ENCODE measurements at places on chromosomes 11 and 22.

DNA sequence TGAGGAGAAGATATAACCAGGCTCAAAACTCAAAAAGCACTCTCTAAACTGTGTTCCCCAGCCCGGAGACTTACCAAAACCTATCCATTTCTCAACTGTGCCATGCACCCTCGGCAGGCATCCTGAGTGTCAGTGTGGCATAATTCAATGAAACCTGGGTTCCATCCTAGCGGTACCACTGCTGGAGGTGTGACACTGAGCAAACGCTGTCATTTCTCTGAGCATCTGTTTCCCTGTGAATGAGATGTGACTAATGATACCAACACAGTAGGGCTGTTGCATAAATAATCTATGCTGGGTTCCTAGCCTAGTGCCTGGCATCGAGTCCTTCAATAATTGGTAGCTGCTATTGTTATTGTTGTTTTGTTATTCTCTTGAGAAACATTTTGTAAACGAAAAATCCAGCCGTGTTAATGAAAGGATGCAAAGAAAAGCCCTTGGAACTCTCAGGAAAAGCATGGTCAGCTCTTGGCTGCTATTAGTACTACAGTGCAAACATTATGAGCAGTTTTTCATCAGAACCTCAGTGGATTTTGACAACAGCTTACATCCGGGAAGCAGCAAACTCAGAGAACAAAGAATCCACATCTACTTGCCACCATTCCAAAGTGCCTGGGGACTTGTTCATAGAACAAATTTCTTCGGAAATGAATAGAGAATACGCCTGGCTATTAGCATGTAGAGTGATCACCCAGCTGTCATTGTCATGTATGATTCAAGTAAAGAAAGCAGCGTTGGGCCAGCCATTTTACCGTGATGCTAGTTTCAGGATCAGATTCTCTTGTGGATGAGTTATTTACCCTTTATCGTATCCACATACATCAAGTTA lies 53.7 kb downstream of the TECTA start:
- no peak for DNase-seq

- no peak for DNase-seq
Observed at GRCh38 chr11:29449281-29450074, 567.4 kb downstream of the KCNA4 start.

DNA sequence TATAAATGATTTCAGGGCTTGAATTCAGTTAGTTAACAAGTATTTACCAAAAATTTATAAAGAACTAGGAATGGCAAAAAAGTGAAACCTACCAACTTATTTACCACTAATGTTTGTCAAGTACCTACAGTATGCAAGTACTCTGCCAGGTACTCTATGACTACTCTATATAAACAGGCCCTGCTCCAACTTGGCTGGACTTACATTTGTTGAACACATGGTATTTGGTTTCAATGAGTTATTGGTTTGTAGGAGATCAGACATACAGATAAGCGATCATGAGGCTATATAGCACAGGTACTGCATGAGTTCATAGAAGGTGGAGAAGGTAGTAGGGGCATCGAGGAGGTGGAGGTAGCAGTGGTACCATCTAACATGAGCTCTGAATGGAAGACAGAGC lies 159.9 kb upstream of the PDGFD start:
- no peak for DNase-seq

DNA sequence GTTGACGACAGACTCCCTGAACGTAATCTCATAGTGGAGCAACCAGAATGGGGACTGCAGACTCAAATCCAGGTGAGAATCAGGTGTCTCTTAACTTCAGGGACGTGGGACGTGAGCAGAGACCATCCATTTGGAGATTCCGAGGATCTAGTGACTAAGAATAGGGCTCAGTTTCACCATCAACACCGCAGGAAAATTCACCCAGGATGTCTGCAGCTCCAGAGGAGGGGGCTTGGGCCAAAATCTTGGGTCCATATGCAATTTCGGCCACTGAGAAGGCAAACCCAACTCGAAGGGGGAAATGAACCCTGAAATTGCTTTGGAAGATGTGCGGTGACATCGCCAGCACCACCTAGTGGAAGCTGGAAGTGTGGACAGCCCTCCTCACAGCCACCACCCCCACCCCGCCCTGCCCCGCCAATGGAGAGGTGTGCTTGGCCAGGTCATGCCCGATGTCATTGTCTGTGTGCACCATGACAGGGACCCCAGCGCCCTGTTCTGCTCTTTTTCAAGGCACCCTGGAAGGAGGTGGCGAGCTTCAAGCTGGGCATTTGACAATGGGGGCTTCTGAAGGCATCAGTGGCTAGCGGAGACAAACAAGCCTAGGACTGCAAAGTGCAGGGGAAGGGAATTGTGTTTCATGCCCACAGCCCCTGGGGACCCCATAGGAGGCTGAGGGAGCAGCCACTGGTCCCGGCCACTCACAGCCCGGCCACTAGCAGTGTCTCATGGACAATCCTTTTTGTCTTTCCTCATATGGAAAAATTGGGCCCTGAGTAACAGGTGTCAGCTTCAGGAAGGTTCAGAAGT lies 24.8 kb downstream of the APOL1 start:
- no peak for DNase-seq

DNA sequence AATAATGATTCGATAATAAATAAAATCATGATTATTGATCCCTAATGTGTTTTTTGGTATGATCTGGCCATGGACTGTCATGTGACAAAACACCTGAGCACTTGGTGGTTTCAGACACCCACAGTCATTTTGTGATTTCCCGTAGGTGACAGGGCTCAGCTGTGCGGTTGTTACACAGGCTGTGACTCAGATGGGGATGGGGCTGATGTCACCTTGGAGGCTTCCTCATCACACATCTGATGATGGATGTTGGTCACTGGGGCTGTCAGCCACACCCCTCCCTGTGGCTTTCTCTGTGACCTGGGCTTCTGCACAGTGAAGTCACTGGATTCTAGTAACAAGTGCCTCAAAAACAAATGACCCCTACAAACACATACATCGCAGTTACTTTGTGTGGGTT lies 995.1 kb downstream of the BRD1 start:
- DNase-seq: no peak

DNA sequence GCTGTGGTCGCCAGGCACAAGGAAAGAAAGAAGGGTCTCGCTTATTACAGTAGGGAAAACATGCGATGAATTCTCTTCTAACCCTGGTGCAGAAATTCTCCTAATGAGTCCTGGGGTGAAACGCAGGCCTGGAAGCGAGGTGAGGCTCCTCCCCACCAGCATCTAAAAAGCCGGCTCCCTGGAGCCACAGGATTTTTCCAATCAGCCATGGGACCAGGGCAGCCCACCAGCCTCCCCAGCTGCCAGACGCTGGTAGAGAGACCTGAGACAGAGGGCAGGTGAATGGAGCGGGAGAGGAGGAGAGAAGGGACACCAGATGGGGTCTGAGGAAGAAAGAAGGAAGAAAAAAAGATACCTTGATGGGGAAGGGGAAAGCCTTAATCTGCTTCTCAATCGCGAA lies 28.6 kb downstream of the APOL3 start:
- no peak for DNase-seq

- no peak for DNase-seq
Observed at GRCh38 chr11:12592283-12592682, 81.9 kb upstream of the TEAD1 start.

DNA sequence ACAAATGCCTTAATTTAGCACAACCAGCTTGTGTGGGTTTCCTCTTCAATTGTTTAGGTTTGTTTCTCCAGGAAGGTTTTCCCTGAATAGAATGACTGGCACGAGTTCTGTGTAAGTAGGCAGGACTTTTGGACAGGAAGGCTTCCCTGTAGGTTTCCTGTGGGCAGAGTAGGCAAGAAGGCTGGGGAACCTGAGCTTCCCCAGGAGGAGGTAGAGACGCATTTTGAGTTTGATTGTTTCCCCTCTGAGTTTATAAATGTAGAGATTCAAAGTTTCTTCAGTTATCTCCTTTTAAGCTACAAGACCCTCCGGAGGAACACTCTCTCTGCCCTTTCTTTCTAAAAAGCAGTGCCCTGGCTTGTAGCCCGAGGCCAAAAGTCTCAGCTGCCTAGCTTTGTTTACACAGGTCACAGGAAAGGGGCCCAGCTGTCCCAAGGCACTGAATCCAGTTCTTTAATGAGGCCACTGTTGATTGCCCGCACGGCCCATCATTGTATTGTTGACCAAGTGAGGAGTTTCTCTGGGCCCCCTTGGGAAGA lies 66.6 kb upstream of the RDX start:
- no peak for DNase-seq

All from T1000 (cell line).